ENCODE measurements at places on chromosomes 6 and 20.
A peak's percentile ranks its signal among the peaks of the same experiment; 100 is the strongest.

DNA sequence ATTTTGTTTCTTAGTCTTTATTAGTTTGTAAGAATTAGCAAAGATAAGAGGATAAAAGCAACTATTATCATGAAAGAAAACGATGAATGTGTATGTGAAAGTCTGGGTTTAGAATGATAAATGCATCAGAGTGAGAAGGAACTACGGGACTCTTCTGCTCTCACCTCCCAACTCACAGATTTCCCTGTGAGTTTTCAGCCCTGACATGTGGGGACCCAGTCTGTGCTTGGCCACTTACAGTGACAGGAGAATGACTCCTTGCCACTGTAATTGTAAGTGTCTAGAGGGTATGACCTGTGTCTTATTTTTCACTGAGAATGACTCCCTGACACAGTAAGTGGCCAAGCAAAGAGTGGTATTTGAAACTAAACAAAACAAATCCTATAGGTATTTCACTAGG lies 2.5 kb downstream of the HLA-DPA1 start:
- no peak for DNase-seq

- DNase-seq = no peak
Observed at GRCh38 chr6:23106951-23107350, 537.6 kb downstream of the HDGFL1 start.

- no peak for DNase-seq
Observed at GRCh38 chr6:53640361-53640760, 25.2 kb downstream of the KLHL31 start.

DNA sequence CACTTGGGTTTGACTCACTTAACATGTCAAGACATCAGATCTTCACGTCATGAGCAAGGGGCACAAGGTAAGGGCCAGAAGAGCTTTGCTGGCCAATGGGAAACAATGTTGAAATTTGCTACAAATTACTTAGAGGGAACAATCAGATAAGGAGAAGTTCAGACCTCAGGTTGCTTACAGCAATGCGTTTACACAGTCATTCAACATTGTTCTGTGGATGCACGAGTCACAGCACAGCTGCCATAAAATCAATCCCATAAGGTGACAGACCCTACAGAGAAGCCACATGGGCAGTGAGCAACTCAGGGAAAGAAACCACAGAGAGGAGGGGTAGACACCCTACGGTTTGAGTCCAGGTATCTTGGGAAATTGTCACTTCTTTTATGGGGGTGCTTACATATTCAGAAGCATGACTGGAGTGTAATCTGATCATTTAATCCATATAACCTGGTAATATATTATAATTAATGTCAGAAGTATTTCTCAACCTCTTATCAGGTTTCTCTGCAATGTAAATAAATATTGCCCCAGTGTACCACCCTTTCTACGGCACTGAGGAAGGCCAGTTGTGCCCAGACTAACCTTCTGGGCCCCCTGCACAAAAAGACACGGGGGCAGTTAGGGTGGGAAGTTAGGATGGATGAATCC lies 2.3 kb upstream of the SLC22A2 start:
- no peak for DNase-seq

DNA sequence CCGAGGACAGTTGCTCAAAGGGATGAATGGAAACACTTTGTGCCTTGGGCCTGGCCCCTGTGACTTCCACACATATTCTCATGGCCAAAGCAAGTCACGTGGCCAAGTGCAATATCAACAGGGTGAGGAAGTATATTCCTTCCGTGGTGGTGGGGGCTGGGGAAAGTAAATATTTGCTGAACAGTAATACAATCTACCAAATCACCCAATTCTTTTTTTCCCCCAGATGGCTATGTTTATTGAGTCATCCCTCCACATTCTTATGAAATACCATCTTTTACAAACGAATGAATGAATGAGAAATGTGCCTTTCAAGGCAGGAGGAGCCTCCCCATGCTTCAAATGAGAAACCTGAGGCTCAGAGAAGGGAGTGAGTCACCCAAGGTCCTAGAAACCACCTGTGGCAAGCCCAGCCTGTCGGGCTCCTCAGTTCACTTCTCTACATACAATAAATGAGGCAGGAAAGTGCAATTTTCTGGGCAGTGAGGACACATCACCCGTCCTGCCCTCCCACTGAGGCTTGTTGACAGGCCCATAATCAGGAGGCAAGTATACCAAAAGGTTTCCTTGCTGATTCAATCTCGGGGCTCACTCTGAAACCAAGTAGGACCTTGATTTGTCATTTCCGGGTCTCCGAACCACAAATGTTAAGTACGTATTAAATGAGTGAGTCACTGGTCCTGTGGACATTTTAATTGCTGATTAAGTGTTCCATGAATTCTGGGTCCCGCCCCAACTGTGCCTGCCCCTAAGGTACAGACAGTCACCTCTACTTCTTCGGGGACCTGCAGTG lies 25.3 kb upstream of the TOP1 start:
- peak; percentile 10 for DNase-seq

GRCh38 chr6:104325341-104326172 lies 534.2 kb downstream of the HACE1 start:
- DNase-seq = no peak

- DNase-seq = no peak
Observed at GRCh38 chr6:125512621-125513020, 210.9 kb upstream of the HDDC2 start.

DNA sequence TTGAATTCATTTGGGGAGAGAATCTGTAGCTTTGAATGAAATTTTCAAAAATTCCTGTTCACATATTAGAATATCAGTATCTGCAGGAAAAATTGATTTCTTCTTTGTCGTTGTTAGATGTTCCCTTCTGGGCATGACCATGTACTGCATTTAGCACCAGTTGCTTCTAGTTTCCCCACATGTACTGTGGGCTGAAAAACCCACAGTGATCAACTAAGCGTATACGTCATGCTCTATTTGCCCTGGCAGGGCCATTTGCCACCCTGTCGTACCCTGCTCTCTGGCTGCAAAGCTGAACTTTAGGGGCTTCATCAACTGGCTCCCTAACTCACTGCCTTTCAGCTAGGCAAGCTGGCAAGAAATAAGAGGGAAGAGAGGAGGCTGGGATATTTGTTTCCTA lies 340.7 kb upstream of the TSHZ2 start:
- no peak for DNase-seq

- DNase-seq = no peak
Observed at GRCh38 chr6:79425589-79426311, 111.5 kb downstream of the LCA5 start.

GRCh38 chr6:126002755-126003679 lies 16.7 kb downstream of the TRMT11 start:
- DNase-seq = no peak

DNA sequence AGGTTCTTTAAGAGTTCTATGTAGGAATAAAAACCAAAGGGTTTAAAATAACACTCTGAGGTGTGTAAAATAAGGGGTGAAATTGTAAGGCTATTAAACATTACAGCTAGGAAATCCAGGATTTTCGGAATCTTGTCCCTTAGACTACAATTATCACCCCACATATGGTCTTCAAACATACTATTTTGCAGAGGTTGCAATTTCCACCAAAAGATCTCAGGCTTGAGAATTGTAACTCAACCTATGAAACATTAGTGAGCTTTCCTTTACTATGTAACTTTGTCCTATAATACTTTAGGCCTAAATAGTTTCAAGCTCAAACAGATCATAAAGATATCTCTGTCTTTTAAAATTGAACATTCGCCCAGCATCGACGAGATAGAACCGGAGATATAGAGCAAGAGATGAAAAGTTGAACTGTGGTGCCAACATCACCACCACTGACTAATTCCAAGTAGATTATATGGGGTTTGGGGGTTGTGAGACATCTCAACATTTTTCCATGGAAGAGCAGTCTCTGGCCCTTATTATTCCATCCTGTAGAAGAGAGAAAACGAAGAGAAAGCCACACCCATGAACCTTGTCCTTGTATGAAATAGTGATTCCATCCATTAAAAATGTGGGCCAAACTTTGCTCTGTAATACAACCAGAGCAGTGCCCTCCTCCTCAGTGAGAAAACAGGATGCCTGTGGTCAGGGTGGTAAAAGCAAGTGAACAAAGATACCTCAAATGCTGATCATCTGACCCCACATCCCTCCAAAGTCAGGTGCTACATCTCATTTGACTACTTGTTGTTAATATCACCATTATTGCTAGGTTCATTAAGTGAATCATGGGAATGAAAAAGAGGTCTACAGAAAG lies 284.5 kb upstream of the GJE1 start:
- no peak for DNase-seq

DNA sequence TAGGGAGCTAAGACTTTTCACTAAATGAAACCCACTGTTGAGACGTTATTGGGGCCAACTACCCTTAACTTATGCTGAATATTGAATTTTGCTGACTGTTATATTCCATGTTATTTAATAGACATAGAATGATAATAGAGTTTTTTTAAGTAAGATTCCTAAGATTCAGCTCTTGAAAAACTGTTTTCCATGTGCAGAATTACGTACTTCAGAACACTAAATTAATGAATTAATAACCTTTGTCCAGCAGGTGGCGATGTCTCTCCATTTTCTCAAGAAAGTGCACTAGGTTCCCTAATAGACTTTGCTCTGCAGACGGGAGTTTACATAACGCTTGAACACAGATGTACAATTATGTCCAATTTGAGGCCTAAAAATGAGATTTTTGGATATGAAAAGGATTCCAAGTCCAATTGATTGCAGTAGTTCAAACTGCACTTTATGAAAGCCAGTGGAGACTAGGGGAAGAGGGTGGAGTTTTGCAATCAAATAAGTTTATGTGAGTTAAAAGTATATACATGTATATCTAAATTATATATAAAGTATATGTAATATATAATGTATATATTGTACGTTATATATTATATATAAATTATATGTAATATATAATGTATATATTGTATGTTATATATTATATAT lies 282.1 kb downstream of the UST start:
- DNase-seq = peak; percentile 44

DNA sequence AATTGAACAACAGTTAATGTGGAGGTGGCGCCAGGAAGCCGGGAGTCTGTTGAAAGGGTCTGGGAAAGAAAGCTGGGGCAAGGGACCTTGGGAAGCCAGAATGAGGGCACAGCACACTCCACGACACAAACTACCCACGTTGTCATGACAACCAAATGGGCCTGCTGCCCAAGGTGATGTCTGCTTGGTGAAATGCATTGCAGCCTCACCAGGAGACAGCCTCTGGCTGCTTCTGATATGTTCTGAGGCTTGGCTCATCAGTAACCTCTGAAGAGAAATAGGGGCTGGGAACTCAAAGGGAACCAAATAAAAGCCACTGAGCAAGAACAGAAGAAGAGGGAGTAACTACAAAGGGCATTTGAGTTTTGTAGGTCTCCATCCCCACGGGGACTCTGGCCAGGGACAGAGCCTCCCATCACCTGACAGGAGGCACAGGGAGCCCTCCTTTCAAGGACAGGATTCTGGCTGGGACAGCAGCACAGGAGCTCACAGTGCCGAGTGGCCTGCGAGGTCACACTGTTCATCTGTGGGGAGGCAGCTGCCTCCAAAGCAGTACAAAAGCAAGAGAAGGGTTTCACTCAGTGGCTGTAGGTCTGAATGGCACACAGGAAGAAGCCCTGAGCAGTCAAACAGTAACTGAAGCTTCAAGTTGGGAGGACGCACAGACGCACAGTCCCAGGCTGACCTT lies 44.6 kb upstream of the KCNK16 start:
- DNase-seq = no peak

DNA sequence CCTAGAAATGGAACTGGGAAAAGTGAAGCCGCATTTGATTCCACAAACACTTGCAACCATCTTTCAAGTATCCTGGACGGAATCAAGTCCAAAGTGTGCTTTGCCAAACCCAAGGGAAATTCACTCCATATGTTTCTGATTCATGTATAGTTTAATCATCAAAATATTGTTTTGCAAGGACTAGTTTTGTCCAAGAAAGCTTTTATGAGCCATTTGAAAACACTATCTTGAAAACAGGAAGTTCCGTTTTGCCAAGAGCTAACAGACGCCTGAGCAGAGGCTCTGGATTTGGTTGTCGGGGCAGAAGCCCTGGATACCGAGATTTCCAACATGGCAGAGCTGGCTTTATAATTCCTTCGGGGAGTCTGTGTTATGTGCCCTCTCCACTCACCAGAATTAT lies 251.1 kb downstream of the PHACTR1 start:
- no peak for DNase-seq

DNA sequence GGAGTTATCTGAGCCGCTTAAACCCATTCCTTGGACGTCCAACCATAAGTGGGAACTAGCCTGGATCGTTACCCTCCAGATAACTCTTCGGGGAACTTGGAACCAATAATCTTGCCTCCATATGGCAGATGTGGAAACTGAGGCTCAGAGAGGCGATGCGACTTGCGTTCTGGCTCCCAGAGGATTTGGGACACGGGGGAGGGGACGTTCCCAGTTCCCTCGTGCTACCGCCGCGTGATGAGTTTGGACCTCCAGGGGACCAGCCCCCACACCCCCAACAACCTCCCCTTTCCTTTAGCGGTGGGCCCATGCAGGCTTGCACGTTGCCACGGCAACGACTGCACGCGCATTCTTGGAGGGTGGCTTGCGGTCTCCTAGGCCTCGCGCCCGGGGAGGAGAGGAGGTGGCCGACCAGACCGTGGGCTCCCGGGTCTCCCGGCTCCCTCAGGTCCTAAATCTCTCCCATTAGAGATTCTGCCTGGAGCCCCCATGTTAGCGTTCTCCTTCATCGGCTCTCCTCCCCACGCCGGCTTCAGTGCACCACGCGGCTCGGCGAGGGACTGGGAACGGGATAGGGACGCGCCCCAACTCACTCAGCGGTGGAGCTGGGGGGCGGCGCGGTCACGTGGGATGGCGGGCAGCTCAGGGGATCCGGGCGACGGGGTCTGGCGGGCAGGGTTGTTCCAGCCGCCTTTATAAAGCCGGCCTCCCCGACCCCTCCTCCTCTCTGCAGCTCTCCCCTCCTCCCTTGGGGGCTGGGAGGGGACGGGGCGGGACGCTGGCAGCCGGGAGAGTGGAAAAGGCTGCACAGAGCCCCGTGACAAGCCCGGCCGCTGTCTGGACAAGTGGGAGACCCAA lies at the start of gene PLTP:
TSS of gene PLTP (minus strand) at position 670 of the 858 bp plus-strand sequence. CDS start 703 bp downstream, outside the sequence.
- peak; percentile 7 for DNase-seq

DNA sequence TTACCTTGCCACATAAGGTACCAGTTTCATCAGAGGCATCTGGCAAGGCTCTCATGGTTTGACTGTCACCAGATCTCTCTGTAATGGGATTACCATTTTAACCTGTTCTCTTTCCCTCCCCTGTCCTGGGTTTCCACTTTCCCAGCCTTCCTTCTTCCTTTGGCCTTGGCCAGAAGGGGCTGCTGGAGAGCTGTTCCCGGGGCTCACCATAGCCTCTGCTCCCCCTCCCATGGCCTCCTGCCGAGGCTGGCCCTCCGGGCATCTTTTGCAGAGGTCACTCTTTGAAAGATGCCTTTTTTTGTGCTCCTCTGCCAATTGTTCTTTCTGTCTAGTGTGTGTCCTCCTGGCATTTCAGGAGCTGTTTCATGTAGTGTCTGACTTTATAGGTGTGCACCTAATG lies 100.7 kb upstream of the SCP2D1 start:
- DNase-seq = no peak

All from activated naive CD4-positive, alpha-beta T cell (primary cell).